Activated CD8-positive, alpha-beta memory T cell treated with anti-CD3 and anti-CD28 coated beads, Interleukin-2, amount 10 ng/mL, durations not matched to agents 7 days and 5 days (primary cell): ENCODE measurements at places on chromosomes 5 and 9. TPM values are rescaled to one million over a fixed set of nuclear protein-coding genes. Genes with fewer than 3 reads are reported as not detected.

KIF27 gene
- total RNA-seq = 2.2 TPM

DRD1 gene
- not detected for total RNA-seq

GFI1B gene
- total RNA-seq = not detected

SHB gene
- total RNA-seq = 0.23 TPM

CFAP157 gene
- not detected for total RNA-seq
